ENCODE measurements at places on chromosomes 2 and 18. TPM values are rescaled to one million over a fixed set of nuclear protein-coding genes. Genes with fewer than 3 reads are reported as not detected.

ASB18 gene
- total RNA-seq = not detected

BMP10 gene
- total RNA-seq = not detected

ABCG8 gene
- total RNA-seq = not detected

ITM2C gene
- total RNA-seq = 43.8 TPM

MOCOS gene
- 1.3 TPM for total RNA-seq

RGPD4 gene
- not detected for total RNA-seq

KIAA2012 gene
- total RNA-seq = not detected

BOLL gene
- not detected for total RNA-seq

HNMT gene
- 37.2 TPM for total RNA-seq

- no peaks in the 10 kb centered on the region for H3K4me1 ChIP-seq
- no peaks in the 10 kb centered on the region for H3K27me3 ChIP-seq
- no peak overlapping the region for H3K4me3 ChIP-seq
Observed at GRCh38 chr2:238872026-238872425, 24.1 kb downstream of the TWIST2 start.

DNA sequence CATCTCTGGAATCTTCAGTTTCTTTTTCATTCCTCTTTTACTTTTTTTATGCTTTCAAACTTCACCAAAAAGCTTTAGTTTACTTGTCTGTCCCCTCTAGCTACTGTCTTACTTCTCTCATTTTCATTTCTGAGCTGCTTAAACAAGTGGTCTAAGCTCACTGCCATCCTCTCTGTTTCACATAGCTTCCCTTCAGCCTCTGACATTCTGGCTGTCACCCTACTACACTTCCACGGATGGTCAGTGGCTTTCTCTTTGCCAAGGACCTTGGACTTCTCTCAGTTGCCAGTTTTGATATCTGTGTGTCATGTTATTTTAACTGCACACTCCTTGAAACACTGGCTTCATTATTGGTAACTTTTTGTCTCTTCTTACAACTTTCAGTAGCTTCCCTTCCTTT is 176.1 kb downstream of the IKZF2 start:
- no peak for DNase-seq
- H3K4me1 ChIP-seq = no peaks in the 10 kb centered on the region
- H3K36me3 ChIP-seq = no peaks in the 10 kb centered on the region
- no peaks in the 10 kb centered on the region for H3K27me3 ChIP-seq

DNA sequence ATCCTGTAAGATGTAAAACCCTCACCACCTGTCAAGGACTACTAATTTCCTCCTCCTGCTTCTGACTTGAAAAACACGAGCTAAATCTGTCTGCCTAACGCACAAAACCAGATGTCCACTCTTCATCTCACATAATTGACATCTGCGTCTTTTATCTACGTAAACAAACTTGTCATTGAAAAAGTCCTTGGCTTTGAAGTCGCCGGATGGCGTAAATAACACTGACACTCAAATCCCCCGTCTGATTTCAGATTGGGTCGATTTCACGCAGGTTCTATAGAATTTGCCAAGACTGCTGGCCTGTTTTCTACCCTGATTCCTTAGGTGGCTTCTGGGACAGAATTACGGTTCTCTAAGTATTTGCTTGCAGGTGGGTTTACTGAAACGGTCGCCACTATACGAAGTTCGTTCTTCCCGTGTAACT is 539 bp upstream of the MOB4 start:
- peak overlapping the region; percentile 87 for H3K4me3 ChIP-seq
- no peaks in the 10 kb centered on the region for H3K36me3 ChIP-seq
- DNase-seq = no peak
- peak overlapping the region; percentile 92 for H3K27ac ChIP-seq
- peaks cover 15% of the 10 kb centered on the region for H3K4me1 ChIP-seq
- no peaks in the 10 kb centered on the region for H3K27me3 ChIP-seq

GRCh38 chr2:120576509-120577474 is 158.9 kb upstream of the GLI2 start:
- no peaks in the 10 kb centered on the region for H3K4me1 ChIP-seq
- H3K4me3 ChIP-seq = no peak overlapping the region
- no peaks in the 10 kb centered on the region for H3K36me3 ChIP-seq
- H3K27ac ChIP-seq = no peak overlapping the region

- no peak overlapping the region for H3K27ac ChIP-seq
- H3K4me1 ChIP-seq = no peaks in the 10 kb centered on the region
- no peak for DNase-seq
- no peaks in the 10 kb centered on the region for H3K27me3 ChIP-seq
- peaks cover 23% of the 10 kb centered on the region for H3K36me3 ChIP-seq
- no peak overlapping the region for H3K4me3 ChIP-seq
Observed at GRCh38 chr2:46366668-46367052, 69.5 kb downstream of the EPAS1 start.

GRCh38 chr2:138831154-138831553 is 51.0 kb upstream of the NXPH2 start:
- no peak overlapping the region for H3K4me3 ChIP-seq
- H3K27ac ChIP-seq = no peak overlapping the region
- DNase-seq = no peak
- H3K4me1 ChIP-seq = no peaks in the 10 kb centered on the region
- no peaks in the 10 kb centered on the region for H3K36me3 ChIP-seq

- H3K4me1 ChIP-seq = peaks cover 1% of the 10 kb centered on the region
- no peaks in the 10 kb centered on the region for H3K27me3 ChIP-seq
- no peak overlapping the region for H3K27ac ChIP-seq
- DNase-seq = no peak
- peaks cover 18% of the 10 kb centered on the region for H3K36me3 ChIP-seq
Observed at GRCh38 chr2:43890855-43891254, 52.1 kb downstream of the ABCG8 start.

DNA sequence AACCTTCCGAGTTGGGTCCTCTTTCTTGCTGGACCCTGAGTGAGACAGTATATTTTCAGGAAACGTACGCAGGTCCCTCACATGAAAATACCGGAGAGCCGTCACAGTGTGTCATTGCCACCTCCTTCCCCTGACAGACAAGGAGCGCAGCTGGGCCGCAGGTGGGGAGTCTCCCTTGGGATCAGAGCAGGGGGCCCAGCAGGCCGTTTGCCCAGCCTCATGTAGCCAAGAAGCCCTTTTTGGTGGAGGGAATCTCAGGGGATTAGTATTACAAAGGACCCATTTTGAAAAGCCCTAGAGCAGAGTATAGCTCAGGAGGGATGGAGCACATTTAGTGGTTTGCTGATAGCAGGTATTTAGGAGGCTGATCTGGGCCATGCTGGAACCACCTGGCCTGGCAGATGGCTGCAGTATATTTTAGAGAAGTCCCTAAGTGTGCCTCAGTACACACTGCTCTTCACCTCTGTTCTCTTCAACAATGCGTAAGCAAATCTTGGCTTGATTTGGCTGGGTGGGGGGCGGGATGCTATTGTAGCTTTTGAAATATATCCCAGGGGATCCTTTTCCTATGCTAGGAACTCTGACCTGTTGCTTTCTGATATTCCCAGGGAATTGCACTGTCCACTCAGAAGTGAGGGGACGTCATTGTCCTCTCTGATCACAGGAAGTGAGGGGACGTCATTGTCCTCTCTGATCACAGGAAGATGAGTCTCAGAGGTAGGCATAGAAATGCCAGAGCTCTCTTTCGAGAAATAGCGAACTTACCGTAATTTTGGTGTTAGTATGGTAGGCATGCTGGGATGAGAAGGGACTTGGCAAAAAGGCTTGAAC is 171.9 kb downstream of the HRH4 start:
- no peak overlapping the region for H3K27ac ChIP-seq
- H3K36me3 ChIP-seq = no peaks in the 10 kb centered on the region

GRCh38 chr2:212242724-212243123 is 295.9 kb downstream of the ERBB4 start:
- no peaks in the 10 kb centered on the region for H3K4me1 ChIP-seq
- no peaks in the 10 kb centered on the region for H3K36me3 ChIP-seq
- H3K27ac ChIP-seq = no peak overlapping the region
- no peak overlapping the region for H3K4me3 ChIP-seq
- no peaks in the 10 kb centered on the region for H3K27me3 ChIP-seq

DNA sequence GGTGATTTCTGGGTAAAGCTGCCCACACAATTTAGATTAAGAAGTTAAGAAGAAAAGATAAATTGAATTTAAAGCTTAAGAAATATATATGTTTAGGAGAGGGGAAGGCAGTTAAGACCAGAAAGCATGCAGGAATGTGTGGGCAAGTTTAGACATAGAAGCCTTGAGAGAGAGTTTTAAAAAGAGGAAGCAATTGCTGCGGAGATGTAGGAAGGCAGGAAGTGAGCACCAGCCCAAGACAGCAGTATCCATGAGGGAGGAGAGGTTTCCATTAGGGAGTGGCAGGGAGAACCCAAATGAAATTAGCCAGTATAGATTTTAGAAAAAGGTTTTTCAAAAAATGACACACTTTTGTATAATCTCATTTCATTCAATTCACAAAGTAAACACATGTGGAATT is 24.3 kb downstream of the DSC2 start:
- H3K27ac ChIP-seq = no peak overlapping the region
- H3K4me3 ChIP-seq = no peak overlapping the region
- H3K27me3 ChIP-seq = no peaks in the 10 kb centered on the region
- DNase-seq = no peak

DNA sequence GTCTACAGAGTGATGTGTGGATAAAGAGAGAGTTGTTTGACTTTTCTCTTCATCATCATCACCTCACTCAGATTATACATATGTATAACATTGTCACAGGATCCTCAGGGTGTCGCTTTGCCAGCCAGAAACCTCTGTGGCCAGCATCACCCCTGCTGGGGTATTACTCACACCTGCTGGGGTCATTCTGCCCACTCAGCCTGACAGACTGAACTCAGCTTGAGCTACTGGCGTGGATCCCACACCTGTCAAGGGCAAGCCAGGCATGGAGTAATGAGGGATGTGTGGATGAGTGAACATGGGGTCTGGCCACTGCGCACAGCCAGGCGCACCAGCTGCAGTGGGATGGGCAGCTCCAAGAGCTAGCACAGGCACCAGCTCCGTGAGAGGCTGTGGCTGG is 870.6 kb downstream of the CBLN2 start:
- H3K4me1 ChIP-seq = no peaks in the 10 kb centered on the region
- H3K36me3 ChIP-seq = no peaks in the 10 kb centered on the region
- no peak overlapping the region for H3K27ac ChIP-seq

DNA sequence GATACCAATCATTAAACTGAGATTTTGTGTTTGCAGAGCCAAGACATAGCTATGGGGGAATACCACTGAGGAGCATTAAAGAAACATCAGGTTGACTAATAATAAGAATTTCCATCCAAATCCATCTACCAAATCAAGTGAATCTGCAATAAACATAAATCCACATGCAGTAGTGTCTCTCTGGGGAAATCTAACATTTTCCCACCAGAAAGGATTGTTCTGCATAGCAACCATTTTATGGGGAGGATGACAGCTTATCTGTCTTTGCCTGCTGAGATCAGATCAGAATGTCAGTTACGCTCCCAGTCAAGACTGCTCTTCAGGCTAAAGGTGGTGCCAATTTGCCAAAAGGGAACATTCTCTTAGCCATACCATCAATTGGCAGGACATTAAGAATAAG is 1098.9 kb upstream of the CHAC2 start:
- H3K27ac ChIP-seq = no peak overlapping the region
- no peaks in the 10 kb centered on the region for H3K27me3 ChIP-seq
- no peaks in the 10 kb centered on the region for H3K4me1 ChIP-seq
- no peaks in the 10 kb centered on the region for H3K36me3 ChIP-seq
- DNase-seq = no peak

DNA sequence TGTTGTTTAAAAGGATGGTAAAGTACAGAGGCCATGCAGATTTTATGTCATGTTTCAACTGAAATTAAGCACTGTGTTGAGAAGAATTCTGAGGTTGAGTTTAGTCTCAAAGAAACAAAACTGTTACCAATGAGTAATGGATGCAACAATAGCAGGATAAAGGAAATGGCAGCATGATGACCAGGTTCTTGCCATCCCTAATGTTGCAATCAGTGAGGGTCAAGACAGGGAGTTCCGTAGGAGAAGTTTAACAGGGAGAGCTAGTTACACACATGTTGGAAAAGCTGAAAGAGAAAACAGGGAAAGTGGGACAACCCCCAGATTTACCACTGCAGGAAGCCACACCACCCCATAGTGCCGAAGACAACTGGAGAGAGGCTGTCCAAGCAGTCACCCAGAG is 343.8 kb upstream of the EPHA4 start:
- no peaks in the 10 kb centered on the region for H3K27me3 ChIP-seq
- DNase-seq = no peak
- no peaks in the 10 kb centered on the region for H3K4me1 ChIP-seq
- H3K36me3 ChIP-seq = no peaks in the 10 kb centered on the region
- no peak overlapping the region for H3K27ac ChIP-seq
- H3K4me3 ChIP-seq = no peak overlapping the region

DNA sequence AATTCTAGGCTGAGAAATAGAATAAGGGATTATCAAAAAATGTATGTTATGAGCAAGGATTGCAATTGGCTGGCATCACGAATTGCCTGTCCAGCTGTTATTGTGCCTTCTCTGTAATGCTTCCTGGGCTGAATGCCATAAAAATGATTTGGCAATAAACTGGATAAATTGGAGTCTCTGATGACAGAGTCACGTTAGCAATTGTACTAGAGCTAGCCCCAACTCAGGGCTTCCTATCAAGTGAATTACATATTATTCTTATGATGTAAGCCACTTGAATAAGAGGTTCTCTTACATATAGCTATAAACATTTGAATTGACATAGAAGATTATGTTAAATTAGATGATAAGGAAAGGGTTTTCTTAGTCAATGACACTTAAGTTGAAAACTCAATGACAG is 607.5 kb upstream of the REG3G start:
- no peak overlapping the region for H3K27ac ChIP-seq
- H3K36me3 ChIP-seq = no peaks in the 10 kb centered on the region
- H3K27me3 ChIP-seq = no peaks in the 10 kb centered on the region
- no peak for DNase-seq
- no peak overlapping the region for H3K4me3 ChIP-seq

DNA sequence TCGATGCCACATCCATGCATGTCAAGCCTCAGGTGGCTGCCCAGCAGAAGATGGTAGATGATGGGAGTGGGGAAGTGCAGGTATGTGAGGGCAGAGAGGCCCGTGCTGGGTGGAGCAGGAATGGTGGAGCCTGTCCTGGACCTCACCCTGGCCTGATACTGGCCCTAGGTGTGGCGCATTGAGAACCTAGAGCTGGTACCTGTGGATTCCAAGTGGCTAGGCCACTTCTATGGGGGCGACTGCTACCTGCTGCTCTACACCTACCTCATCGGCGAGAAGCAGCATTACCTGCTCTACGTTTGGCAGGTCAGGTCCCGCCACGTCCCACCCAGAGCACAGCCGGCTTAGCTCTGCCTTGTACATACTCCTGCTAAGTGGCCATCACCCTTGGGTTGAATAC is 13.0 kb downstream of the VIL1 start:
- DNase-seq = no peak
- no peak overlapping the region for H3K27ac ChIP-seq
- H3K36me3 ChIP-seq = no peaks in the 10 kb centered on the region

DNA sequence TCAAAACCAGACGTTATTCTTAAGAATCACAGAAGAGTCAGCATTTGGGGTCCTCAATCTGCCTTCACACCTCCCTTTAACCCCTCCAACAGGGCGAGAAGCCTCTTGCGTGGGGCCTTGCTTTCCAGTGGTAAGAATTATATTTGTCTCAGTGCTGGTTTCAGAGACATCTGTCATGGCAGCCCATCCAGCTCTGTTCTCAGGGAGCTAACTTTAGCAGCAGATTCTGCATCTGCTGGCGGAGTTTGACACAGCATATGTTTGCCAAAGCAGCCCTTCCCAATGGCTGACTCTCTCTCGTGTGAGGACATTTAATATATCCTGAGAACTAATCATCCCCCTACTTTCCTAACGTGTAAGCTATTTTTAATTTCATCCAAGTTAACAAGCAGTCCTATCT is 91.5 kb upstream of the BCL11A start:
- no peaks in the 10 kb centered on the region for H3K36me3 ChIP-seq
- no peak for DNase-seq
- no peak overlapping the region for H3K27ac ChIP-seq
- H3K4me3 ChIP-seq = no peak overlapping the region
- H3K4me1 ChIP-seq = peaks cover 15% of the 10 kb centered on the region
- no peaks in the 10 kb centered on the region for H3K27me3 ChIP-seq
